Stimulated activated CD4-positive, alpha-beta T cell treated with anti-CD3 and anti-CD28 coated beads, Interleukin-2, amount 100 ng/mL, for 48 hours (primary cell): ENCODE measurements at places on chromosomes 6 and 20.

- no peak for DNase-seq
These were observed 100.8 kb downstream of the SESN1 start for GRCh38 chr6:108993876-108994275.

- DNase-seq: no peak
These were observed 11.7 kb downstream of the CTCFL start for GRCh38 chr20:57513199-57513598.

DNA sequence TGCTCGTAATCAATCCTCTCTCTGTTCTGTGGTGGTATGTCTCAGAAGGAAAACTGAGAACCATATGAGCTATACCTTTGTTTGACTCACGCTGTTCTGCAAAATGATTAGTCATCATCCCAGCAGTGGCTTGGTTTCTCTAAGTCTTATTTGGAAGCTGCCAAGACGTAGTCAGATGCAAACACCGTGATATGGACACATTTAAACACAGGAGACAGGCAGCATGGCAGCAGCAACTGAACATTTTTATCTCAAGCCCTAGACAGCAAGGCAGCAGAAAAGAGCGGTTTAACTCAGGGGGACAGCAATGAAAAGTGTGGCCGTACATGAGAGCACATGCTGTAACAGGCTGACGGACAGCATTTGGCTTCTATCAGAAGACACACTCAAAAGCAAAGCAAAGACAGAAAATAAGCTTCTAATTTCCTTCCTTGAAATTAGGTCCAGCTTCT, 1295.1 kb downstream of the EPHA7 start:
- no peak for DNase-seq

GRCh38 chr20:38985603-38986170, 23.5 kb downstream of the DHX35 start:
- DNase-seq: no peak

DNA sequence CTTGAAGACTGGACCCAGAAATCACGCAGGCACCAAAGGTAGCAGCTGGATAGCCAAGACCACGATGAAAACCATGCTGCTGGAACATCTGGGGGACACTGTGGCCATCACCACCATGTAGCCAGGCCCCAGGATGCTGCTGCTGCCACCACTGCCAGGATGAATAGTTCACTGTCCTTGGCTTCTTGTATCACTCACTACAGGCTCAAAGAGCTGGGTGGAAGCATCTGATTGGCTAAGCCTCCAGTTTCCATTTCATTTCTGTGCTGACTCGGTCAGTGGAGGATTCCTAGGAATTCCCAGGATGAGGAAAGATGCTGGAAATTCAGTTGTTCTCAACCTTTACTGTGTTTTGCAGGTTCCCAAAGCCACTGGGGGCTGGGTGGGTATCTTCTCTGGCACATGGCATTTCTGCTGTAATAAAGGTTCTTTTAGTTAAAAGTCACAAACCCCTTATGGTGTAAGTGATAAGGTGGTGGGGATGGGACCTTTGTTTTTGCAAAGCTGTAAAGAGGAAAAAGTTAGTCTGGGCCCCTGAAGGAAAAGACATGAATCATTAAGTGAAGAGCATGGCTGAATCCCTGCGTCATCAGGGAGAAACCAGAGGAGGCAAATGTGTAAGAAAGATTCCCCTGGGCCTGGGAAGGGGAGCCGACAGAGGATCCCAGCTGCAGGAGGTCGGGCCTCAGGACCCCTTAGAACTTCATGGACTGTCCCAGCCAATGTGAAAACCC, 75.6 kb upstream of the RNF24 start:
- DNase-seq: no peak

DNA sequence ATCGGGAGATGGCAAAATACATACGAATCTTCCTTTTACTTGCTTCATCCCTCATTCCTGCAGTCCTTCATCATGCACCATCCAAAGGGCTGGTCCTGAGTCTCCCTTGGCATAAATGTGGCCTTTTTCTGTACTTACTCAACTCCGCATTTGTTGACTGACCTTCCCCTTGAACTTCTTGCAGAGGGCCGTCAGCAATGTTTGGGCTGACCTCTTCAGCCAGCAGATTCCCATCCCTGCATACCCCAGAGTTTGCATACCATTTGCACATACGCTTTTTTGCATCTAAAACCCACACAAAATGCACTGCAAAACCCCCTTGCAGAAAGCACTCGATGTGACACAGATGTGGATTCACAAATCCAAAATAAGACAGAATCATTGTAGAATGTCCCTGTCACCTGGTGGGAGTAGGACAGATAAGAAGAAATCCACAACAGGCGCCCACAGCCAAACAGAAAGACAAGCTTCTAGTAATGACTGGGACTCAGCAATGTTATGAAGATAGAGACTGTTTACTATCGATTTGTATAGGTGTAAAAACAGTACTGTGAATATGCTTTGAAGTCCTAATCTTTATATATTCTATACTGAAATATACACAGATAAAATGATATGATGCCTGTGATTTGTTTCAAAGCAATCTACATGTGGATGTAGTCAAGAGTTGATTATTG, 45.8 kb downstream of the TBC1D7 start:
- DNase-seq: no peak

- no peak for DNase-seq
These were observed 80.4 kb downstream of the RWDD2A start for GRCh38 chr6:83273596-83273995.

DNA sequence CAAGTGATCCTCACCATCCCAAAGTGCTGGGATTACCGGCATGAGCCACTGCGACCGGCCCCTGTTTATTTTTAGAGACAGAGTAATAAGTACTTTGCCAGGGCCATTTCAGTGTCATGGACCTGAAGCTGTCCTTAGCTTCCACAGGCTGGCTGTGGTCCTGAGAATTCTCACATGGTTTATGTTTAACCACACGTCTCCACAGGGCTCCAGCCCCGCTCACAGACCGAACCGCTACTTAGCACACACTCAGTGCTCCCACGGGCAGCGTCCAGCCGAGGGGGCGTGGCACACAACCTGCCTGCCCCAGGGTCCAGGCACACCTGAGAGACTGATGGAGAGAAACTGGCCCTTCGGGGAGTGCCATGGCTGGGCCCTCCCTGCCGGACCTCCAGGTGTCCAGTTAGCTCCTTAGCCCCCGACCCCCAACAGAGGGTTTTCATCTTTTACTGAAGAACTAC, 11.7 kb downstream of the ACSS1 start:
- DNase-seq: no peak

DNA sequence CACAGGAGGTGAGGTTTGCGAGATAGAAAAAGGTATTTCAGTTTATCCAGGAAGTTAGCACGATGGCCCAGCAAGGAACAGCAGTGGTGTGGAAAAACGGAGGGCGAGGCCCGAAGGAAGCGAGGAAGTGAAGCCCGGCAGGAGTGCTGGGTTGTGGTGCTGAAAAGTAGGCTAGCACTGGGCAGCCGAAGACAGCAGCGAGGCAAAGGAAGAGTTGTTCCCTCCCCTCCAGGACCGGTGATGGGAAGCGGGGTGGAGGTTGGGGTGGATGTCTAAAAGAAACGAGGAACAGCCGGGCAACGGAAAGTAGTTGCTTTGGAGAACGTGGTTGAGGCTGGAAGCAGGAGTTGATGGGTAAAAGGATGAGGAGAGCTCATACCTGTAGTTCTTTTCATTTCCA, 1.4 kb downstream of the METTL24 start:
- no peak for DNase-seq

- DNase-seq: no peak
These were observed 80.8 kb upstream of the PHACTR1 start for GRCh38 chr6:12635813-12636212.

DNA sequence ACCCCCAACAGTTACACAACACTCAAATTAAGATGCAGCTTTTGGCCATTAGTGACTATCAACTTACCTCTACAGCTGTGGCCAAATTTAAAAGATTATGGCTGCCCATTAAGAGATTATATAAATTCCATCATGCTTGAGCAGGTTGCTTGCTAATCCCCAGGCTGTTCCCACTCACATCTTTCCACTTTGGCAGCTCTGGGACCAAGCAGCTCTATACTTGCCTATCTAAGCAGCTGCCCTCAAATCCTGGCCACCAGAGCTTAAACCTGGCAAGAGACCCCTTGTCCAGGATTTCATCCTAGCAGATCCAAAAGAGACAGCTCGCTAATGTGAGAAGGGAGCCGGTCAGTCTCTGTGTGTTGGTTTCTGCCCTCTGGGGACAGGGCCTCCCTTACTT, 127.9 kb downstream of the SLC23A2 start:
- no peak for DNase-seq

DNA sequence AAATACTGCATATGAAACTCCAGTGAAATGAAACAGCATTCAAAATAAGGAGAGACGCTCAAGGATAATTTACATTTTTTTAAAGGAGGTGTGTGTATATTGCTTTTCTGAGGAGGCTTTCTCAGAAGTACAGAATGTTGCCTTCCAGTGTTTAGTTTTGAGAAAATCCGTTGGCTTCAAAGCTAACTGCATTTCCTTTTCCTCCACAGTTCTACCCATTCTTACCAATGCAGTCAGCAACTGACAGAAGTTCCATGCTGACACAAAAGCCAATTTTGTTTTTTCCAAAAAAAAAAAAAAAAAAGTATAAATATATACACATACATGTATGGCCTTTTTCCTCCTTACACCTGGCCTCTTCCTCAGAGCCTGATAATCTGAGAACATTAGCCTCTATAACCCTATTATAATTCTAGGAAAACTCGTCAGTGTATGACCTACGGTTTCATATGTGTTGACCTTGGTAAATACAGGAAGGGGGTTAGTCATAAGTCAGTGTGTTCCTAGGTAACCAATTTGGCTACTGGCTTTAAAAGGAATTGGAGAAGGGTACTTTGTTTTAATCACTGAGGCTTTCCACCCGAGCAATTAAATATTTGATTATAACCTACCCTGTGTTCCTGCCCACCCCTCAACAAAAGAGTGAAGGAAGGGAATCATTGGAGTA, 24.2 kb downstream of the MGME1 start:
- no peak for DNase-seq

GRCh38 chr20:14331646-14332045, 5.8 kb downstream of the FLRT3 start:
- DNase-seq: no peak
